ENCODE measurements at places on chromosomes 4 and X.

DNA sequence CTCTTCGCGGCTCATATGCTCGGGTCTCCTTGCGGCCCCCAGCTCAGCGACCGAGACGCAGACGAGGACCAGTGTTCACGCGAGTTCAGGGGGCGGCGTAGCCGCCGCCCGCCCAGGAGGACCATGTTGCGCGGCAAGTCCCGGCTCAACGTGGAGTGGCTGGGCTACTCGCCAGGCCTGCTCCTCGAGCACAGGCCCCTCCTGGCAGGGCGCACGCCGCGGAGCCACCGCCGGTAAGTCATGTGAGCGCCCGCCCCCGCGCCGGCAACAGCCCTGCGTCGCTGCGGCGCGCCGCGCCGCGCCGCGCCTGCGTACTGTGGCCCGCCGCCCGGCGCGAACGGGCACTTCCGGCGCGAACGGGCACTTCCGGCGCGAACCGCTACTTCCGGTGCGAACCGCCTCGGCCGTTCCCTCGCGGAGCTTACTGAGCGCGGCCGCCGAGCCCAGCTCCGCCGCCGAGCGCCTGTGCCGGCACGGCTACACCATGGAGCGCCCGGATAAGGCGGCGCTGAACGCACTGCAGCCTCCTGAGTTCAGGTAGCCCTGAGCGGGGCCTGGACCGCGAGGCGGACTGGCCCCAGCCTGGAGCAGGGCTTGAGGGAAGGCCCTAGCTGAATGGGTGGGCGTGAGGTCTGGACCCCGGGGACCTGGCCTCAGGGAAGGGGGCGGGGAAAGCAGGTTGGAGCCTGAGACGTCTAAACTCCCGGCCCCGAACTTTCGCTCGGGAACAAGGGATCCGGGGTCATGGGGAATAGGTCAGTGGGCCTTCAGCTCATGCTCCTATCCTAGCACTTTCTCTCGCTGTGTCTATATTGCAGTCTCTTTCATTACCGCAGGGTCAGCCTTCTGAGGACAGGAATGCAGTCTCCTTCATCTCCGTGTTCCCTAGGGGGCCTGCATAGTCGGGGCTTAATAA lies at the start of gene VMA21:
Gene VMA21 (plus strand): TSS at position 382 of the 916 bp plus-strand sequence. CDS start 103 bp downstream, at position 485.
- peaks cover 5% of the 10 kb centered on the region for H3K4me1 ChIP-seq
- DNase-seq, result peak; percentile 66
- H3K36me3 ChIP-seq, result no peaks in the 10 kb centered on the region

DNA sequence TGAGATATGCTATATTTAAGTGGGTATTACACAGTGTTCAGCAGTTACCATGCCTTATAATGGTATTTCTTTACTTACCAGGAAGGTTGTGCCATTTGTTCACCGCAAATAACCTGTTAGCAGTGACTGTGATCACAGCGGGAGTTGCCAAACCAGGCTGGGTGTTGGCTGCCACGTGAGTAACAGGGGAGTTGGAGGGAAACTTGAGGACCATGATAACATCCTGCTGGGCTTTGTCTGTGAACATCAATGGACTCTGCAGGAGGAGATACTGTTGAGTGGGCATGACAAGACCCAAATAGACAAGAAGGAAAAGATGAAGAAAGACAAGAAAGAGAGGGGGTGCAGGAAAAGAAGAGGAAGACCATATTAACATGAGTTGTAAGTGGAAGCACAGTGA lies 242.9 kb downstream of the DCLK2 start:
- H3K27ac ChIP-seq, result no peak overlapping the region
- H3K4me3 ChIP-seq, result no peak overlapping the region
- no peaks in the 10 kb centered on the region for H3K36me3 ChIP-seq
- H3K4me1 ChIP-seq, result peaks cover 8% of the 10 kb centered on the region
- H3K27me3 ChIP-seq, result no peaks in the 10 kb centered on the region

GRCh38 chrX:135421932-135422809 lies at the start of gene SMIM10L2A:
Gene SMIM10L2A (plus strand): TSS chrX:135421944. CDS start chrX:135422132, 188 bp downstream.
- H3K4me3 ChIP-seq, result peak within 1 kb of the TSS; percentile 40
- no peak within 1 kb of the TSS for H3K27ac ChIP-seq
- no peaks in the 10 kb centered on the region for H3K4me1 ChIP-seq
- H3K36me3 ChIP-seq, result no peaks in the 10 kb centered on the region

DNA sequence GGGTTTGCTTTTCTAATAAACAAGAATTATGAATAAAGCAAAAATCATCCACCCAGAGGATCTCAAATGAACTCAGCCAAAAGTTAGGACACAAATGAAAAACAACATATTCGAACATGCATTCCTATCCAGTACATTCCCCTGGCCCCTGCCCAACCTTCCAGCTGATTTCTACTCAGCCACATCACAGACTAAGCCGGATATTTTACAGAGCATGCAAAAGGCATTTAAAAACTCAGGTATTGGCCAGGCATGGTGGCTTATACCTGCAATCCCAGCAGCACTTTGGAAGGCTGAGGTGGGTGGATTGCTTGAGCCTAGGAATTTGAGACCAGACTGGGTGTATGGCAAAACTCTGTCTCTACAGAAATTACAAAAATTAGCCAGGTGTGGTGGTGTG lies 54.6 kb downstream of the RELL1 start:
- no peak for DNase-seq
- no peak overlapping the region for H3K4me3 ChIP-seq
- H3K27ac ChIP-seq, result no peak overlapping the region
- no peaks in the 10 kb centered on the region for H3K27me3 ChIP-seq

- no peaks in the 10 kb centered on the region for H3K27me3 ChIP-seq
- H3K27ac ChIP-seq, result no peak overlapping the region
- DNase-seq, result no peak
- H3K4me3 ChIP-seq, result no peak overlapping the region
- no peaks in the 10 kb centered on the region for H3K4me1 ChIP-seq
These were observed 93.6 kb downstream of the GPR143 start for GRCh38 chrX:9671998-9672397.

GRCh38 chrX:22069586-22069985 lies 37.5 kb downstream of the PHEX start:
- H3K4me3 ChIP-seq, result no peak overlapping the region
- H3K27ac ChIP-seq, result no peak overlapping the region
- H3K4me1 ChIP-seq, result no peaks in the 10 kb centered on the region
- no peaks in the 10 kb centered on the region for H3K27me3 ChIP-seq

Data from neuronal stem cell (in vitro differentiated cells).